Mesothelial cell of epicardium (in vitro differentiated cells): ENCODE measurements at places on chromosomes 2 and 18. TPM values are rescaled to one million over a fixed set of nuclear protein-coding genes. Genes with fewer than 3 reads are reported as not detected.
A peak's percentile ranks its signal among the peaks of the same experiment; 100 is the strongest.

Gene SERPINB7
- 0.40 to 0.68 TPM (median 0.51 TPM) in 3 replicates for total RNA-seq

Gene DSC3
- total RNA-seq, result 29.1 to 32.6 TPM (median 30.9 TPM) in 3 replicates

Gene C18orf54
- 5.9 to 6.5 TPM (median 6.2 TPM) in 3 replicates for total RNA-seq

Gene LRATD1
- total RNA-seq, result 2.2 to 2.6 TPM (median 2.4 TPM) in 3 replicates

Gene LCT
- 0.05 TPM in 1 of 3 replicates, not detected in the others for total RNA-seq

Gene RGPD4
- 0.18 to 0.29 TPM (median 0.23 TPM) in 3 replicates for total RNA-seq

Gene RGPD5
- 86.0 to 111 TPM (median 95.0 TPM) in 3 replicates for total RNA-seq

Gene RIT2
- 0.57 TPM in 1 of 3 replicates, not detected in the others for total RNA-seq

Gene CD28
- not detected in 3 replicates for total RNA-seq

DNA sequence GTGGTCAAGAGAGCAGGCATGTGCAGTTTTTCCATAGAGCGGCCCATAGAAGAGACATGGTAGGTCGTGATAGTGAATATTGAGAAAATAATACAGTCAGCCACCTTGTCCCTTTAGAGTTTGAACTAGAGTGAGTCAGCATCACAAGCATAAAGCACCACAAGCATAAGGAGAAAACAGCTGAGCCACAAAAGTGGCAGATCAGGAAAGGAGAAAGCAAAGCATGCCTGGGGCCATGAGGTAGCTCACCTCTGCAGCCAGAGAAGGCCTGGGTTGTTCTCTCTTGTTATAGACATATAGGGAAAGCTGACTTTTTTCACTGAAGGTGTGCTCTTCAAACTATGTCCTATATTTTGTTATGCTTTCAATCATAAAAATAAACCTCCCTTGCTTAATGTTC lies 879.0 kb downstream of the DSC3 start:
- DNase-seq, result no peak
- H3K4me1 ChIP-seq, result no peaks in the 10 kb centered on the region
- H3K27me3 ChIP-seq, result no peaks in the 10 kb centered on the region
- no peak overlapping the region for H3K4me3 ChIP-seq

GRCh38 chr18:41416044-41416443 lies 539.0 kb upstream of the PIK3C3 start:
- DNase-seq, result no peak
- no peaks in the 10 kb centered on the region for H3K27me3 ChIP-seq
- H3K36me3 ChIP-seq, result no peaks in the 10 kb centered on the region
- no peaks in the 10 kb centered on the region for H3K4me1 ChIP-seq

DNA sequence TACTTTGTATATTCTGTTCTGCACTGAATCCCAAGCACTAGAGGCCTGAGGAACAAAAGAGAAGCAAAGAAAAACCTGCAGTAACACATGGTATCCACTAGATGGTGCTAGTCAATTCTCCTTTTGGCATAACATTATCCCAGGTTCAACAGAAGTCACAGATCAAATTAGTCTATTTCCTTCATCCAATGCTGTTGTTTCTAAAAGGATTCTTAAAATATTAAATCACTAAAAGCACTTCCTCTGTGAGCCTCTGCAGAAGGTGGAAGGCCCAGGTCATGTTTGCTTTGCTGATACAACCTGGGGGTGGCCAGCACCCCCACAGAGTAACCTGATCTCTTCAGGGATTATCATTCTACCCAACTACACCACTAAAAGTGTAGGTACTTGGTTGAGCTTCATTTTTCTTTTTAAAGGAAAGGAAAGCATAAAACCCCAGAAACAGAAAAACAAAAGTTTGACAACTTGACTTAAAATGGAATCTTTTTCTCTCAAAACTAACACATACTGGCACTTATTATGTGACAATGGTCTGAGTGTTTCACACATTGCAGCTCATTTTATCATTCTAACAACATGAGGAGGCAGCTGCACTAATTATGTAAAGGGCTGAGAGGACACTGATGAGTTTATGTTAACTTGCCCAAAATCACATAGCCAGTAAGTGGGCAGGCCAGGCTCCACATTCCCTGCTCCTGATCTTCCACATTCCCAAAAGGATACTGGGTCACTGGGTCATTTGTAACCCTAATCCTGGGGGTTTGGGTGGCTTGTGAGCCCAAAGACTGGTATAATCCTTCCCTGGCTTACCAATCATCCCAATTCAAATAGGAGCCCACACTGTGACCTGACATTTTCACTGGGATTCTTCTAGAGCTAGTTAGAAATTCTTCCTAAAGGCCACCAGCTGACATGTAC lies 66.8 kb upstream of the DNER start:
- H3K36me3 ChIP-seq, result peaks cover 32% of the 10 kb centered on the region
- no peak overlapping the region for H3K4me3 ChIP-seq
- no peak for DNase-seq
- no peaks in the 10 kb centered on the region for H3K27me3 ChIP-seq
- H3K27ac ChIP-seq, result peak overlapping the region; percentile 47

- no peak overlapping the region for H3K27ac ChIP-seq
- no peaks in the 10 kb centered on the region for H3K27me3 ChIP-seq
- no peak overlapping the region for H3K4me3 ChIP-seq
- no peaks in the 10 kb centered on the region for H3K36me3 ChIP-seq
Measured at GRCh38 chr18:50579061-50579774, 19.3 kb downstream of the MAPK4 start.

DNA sequence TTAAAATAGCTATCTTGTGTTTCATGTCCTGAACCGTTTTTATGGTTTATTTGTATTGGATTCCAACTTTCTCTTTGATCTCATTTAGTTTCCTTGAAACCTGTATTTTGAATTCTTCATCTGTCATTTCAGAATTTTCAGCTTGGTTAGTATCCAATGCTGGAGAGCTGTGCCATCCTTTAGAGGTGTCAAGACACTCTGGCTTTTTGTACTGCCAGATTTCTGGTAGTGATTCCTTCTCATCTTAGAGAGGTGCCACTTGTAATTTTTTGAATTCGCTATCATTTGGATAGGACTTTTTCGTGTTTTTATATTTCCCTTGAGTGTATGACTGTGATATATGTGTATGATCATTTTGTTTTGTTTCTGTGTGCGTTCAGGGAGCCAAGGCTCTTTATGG lies 591.4 kb downstream of the ADCYAP1 start:
- no peak for DNase-seq
- peaks cover 5% of the 10 kb centered on the region for H3K27me3 ChIP-seq
- no peak overlapping the region for H3K4me3 ChIP-seq
- H3K4me1 ChIP-seq, result no peaks in the 10 kb centered on the region

- H3K27ac ChIP-seq, result no peak overlapping the region
- H3K4me3 ChIP-seq, result no peak overlapping the region
- no peak for DNase-seq
- H3K36me3 ChIP-seq, result no peaks in the 10 kb centered on the region
- H3K27me3 ChIP-seq, result no peaks in the 10 kb centered on the region
- peaks cover 26% of the 10 kb centered on the region for H3K4me1 ChIP-seq
Measured at GRCh38 chr2:18401471-18401870, 159.0 kb downstream of the RDH14 start.

- no peak overlapping the region for H3K4me3 ChIP-seq
- peaks cover 5% of the 10 kb centered on the region for H3K27me3 ChIP-seq
- H3K4me1 ChIP-seq, result no peaks in the 10 kb centered on the region
- no peak for DNase-seq
- H3K27ac ChIP-seq, result no peak overlapping the region
Measured at GRCh38 chr2:227996366-227996765, 124.9 kb downstream of the DAW1 start.

DNA sequence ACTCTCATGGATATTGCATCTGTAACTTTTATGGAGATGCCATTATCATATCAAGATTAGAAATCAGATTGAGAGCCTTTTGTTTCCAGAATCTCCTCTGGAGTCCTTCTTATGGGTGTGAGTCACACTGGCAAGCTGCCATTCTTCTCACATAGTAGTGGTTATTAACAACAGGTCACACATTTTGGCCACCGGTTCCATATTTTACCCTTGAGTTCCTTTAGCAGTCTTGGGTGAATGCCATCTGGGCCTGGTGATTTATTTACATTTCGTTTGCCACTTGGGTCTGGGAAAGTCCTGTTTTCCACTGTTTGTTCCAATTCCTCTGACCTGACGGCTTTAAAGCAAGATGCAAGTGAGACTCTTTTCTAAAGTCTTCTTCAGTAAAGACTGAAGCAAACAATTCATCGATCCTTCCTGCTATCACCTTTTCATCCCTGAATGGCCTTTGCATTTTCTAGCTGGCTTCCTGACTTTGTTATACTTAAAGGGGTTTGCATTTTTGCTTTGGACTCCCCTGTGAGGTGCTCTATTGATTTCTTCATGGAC lies 80.5 kb upstream of the CAVIN2 start:
- H3K27me3 ChIP-seq, result no peaks in the 10 kb centered on the region
- H3K4me1 ChIP-seq, result peaks cover 8% of the 10 kb centered on the region
- H3K4me3 ChIP-seq, result no peak overlapping the region
- H3K27ac ChIP-seq, result no peak overlapping the region
- H3K36me3 ChIP-seq, result no peaks in the 10 kb centered on the region
- no peak for DNase-seq

DNA sequence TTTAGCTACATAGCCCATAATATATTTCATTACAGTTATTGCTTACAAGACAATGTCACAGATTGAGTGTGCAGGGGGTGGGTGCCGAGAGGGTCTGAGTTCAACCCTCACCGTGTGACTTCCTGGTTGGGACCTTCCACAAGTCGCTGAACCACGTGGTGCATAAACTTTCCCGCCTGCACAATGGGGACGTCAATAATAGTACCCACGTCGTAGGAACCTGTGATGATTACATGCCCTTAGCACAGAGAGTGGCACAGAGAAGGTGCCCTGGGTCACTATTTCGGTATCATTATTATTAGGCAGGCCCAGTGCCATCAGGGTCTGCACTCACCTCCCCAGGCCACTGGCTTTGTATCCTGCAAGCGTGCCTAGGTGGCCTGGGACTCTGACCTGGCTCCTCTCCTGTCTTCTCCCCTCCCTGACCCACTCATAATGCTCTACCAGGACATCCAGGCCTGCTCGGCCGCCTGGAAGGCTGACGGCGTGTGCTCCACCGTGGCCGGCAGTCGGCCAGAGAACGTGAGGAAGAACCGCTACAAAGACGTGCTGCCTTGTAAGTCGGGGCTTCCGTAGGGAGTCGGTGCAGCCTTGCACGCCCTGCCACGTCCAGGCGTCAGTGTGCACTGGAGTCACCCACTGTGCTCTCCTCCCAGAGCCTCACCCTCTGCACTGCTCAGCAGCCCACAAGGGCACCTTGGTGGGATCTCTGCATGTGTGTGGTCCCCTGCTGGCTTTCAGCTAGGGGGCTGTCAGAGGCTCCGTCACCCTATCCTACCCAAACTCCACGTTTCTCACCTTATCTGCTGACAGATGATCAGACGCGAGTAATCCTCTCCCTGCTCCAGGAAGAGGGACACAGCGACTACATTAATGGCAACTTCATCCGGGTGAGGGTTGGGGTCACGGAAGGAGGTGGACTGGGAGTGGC lies 2.8 kb downstream of the PTPN18 start:
- H3K36me3 ChIP-seq, result peaks cover 4% of the 10 kb centered on the region
- H3K4me1 ChIP-seq, result peaks cover 3% of the 10 kb centered on the region
- no peak overlapping the region for H3K27ac ChIP-seq
- no peak overlapping the region for H3K4me3 ChIP-seq

DNA sequence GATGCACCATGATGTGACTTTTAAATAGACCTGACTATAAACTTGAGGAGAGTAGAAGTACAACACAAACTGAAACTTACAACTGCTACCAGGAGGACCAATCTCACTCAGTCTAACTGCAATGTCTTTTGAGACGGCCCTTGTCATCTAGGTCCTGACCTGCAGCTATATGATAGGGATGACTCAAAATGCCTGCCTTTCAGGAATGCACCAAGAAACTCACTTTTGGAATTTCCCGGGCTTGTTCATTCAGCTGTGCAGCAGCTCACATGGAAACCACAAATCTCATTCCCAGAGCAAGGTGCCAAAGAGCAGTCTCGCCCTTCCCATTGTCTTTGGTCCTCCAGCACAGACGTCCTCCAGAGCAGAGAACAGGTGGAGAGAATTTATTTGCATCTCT lies 113.7 kb downstream of the SPOPL start:
- no peaks in the 10 kb centered on the region for H3K4me1 ChIP-seq
- DNase-seq, result no peak
- no peaks in the 10 kb centered on the region for H3K36me3 ChIP-seq
- H3K4me3 ChIP-seq, result no peak overlapping the region

- H3K36me3 ChIP-seq, result no peaks in the 10 kb centered on the region
- no peak for DNase-seq
- H3K27me3 ChIP-seq, result peaks cover 13% of the 10 kb centered on the region
- no peaks in the 10 kb centered on the region for H3K4me1 ChIP-seq
- H3K27ac ChIP-seq, result no peak overlapping the region
Measured at GRCh38 chr2:173741759-173742158, 223.4 kb downstream of the SP3 start.

DNA sequence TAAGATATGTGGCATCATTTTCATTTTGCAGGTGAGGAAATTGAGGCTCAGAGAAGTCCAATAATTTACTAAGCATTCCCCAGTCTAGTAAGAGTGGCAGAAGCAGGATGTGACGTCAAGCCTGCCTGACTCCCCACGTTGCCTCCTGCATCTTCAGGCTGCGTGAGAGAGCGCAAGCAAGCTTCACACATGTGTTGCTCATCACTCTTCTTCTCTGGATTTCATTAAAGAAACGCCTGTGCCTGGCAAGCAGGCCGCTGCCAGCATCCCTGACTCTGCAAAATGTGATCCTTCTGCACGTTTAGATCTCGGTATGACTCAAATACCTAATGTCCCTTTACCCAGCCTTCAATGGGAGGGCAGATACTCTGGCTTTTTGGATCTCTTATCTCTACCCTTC lies 96.8 kb downstream of the PRKCE start:
- H3K4me3 ChIP-seq, result no peak overlapping the region
- DNase-seq, result no peak
- H3K4me1 ChIP-seq, result peaks cover 14% of the 10 kb centered on the region
- peaks cover 3% of the 10 kb centered on the region for H3K36me3 ChIP-seq

DNA sequence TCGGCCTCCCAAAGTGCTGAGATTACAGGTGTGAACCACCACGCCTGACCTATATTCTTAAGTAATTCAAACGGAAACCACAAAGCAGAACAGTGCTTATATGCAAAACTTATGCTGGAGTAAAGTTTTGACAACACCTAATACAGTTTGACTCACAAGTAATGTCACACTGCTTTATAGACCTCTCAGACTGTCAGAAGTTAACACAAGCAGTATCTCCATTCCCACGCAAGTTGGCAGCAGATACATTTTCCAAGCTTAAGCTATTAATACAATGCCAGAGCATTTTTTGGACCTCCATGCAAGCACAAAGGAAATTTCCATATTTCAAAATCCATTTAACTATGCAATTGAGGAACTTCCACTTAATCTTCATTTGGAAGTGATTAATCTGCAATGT lies 21.0 kb upstream of the SANBR start:
- peaks cover 4% of the 10 kb centered on the region for H3K4me1 ChIP-seq
- no peaks in the 10 kb centered on the region for H3K27me3 ChIP-seq
- H3K27ac ChIP-seq, result no peak overlapping the region

GRCh38 chr2:32940316-32940997 lies 6.3 kb upstream of the LTBP1 start:
- no peak for DNase-seq
- H3K27ac ChIP-seq, result no peak overlapping the region
- H3K4me1 ChIP-seq, result peaks cover 35% of the 10 kb centered on the region
- peaks cover 1% of the 10 kb centered on the region for H3K36me3 ChIP-seq

GRCh38 chr2:69693059-69693774 lies 48.7 kb upstream of the ANXA4 start:
- H3K4me3 ChIP-seq, result no peak overlapping the region
- no peak overlapping the region for H3K27ac ChIP-seq
- H3K27me3 ChIP-seq, result no peaks in the 10 kb centered on the region
